Esophagus squamous epithelium (tissue), 5 donors: ENCODE measurements at places on chromosomes 1 and 21.

GRCh38 chr1:79264975-79265818 is 258.7 kb upstream of the ADGRL4 start:
- no peak for DNase-seq

DNA sequence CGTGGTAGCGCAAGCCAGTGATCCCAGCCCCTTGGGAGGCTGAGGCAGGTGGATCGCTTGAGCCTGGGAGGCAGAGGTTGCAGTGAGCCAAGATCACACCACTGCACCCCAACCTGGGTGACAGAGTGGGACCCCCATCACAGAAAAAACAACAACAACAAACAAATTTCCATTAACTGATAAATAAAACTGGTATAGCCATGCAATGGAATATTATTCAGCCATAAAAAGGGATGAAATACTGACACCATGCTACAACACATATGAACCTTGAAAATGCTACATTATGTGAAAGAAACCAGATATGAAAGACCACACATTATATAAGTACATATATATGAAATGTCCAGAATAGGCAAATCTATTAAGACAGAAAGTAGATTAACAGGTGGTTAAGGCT is 12.0 kb downstream of the CLCC1 start:
- DNase-seq: no peak

DNA sequence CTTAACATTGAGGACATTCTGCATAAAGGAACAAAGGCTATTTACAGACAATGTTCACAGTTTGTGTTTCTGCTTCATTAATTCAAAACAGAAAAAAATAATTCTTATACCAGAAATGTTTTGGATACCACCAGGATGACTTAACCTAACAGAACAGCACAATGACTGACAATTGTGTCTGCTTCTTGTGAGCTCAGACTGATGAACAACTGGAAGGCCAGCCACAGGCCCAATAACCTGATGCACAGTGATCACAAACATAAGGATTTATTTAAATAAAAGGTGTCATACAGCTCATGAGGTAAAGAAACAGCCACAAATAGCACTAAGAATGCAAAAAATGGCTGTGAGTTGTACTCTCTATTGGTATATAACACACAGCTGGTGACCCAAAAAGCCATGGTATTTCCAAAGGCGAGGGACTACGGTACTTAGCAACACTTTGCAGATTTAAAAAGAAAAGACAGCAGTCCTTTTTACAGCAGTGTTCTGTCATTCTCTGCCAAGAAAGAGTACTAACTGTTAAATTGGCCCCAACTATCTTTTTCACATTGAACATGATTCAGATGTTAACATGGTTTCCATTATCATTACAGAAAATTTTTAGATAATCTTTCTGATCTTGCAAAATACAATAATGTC is 32.1 kb upstream of the DDAH1 start:
- DNase-seq: no peak

DNA sequence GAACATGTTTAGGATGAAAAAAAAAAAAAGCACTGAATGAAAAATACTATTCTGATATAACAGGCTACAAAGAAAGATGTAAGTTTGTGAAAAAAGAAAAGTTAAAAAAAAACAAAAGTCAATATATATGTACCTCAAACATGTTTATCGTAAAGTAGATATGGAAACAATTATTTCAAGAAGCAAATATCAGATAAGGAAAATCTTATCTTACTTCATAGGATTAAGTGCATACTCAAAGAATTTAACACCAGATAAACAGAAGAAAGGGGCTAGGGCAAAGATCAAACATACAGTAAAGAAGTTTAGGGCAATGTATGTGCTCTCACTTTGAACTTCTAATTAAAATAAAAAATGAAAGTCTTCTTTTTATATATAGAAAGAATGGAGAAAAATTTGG is 75.3 kb downstream of the NEGR1 start:
- DNase-seq: no peak

DNA sequence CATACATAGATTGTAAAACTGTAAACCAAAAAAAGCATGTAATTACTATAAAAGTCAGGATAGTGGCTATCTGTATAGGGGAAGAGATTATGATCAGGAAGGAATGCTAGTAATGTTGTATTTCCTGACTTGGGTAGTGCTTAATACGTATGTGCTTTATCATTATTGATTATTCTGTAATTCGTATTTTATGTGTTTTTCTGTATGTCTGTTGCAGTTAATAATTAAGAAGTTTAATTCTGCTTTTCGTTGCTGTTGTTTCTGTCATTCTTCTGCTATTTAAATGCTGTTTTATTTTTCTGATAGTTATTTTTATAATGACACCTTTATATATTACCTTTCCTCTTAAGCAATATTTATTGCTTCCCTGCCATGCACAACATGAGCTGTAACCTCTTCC is 29.3 kb upstream of the TRIM33 start:
- no peak for DNase-seq

DNA sequence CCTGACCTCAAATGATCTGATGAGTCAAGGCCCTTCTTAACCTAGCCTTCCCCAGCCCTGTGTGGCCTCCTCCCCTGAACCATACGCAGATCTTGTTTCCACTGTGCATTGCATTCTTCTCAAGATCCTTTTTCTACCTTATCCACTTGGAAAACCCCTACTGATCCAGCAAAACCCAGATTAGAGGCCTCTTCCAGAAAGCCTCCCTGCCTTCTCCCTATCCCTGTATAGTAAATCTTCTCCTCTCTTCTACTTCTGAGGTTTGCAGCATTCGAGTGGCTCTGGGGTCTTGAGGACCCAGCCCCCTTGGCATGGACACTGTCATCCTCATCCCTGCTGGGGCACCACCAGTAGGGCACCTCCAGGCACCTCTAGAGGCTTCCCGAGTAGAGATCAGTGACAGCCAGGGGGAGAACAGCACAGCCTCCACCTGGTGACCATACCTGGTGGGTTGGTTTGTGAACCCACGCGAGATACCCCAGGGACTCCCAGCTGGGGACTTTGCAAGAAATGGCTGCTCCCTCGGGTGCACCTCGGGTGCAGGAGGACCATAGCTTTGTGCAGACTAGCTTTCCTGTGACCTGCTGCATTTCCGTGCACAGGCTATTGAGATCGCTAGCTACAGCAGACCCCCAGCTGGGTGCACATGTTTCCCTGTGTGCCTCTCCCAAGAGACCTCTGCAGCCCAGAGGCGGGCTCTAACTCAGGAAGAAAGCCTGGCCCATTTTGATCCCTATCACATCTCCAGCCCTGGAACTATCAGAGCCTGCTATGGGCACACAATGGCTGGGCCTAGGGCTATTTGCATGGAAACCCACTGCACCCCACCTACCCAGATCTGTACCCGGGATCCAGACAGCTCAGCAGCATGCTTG is 34.2 kb downstream of the MATN1 start:
- DNase-seq: no peak

DNA sequence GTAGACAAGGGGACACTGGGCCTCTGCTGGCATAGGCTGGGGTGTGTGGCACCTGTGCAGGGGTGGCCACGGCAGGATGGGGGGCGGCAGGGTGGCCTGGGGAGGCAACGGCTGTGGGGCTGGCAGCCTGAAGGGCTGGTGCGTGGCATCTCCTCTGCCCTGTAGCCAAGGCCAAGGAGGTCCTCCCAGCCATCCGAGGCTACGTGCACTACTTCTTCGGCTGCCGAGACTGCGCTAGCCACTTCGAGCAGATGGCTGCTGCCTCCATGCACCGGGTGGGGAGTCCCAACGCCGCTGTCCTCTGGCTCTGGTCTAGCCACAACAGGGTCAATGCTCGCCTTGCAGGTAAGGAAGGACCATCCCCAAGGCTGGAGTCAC is 36.0 kb upstream of the LHX4 start:
- DNase-seq: no peak

GRCh38 chr1:81409262-81409661 is 391.5 kb upstream of the ADGRL2 start:
- DNase-seq: no peak
